ENCODE measurements at places on chromosomes 1 and 21.
A peak's percentile ranks its signal among the peaks of the same experiment; 100 is the strongest.

- no peaks in the 10 kb centered on the region for H3K36me3 ChIP-seq
- H3K4me1 ChIP-seq, result no peaks in the 10 kb centered on the region
- no peak for DNase-seq
- H3K4me3 ChIP-seq, result no peak overlapping the region
Observed at GRCh38 chr1:210087058-210087457, 145.5 kb upstream of the SERTAD4 start.

DNA sequence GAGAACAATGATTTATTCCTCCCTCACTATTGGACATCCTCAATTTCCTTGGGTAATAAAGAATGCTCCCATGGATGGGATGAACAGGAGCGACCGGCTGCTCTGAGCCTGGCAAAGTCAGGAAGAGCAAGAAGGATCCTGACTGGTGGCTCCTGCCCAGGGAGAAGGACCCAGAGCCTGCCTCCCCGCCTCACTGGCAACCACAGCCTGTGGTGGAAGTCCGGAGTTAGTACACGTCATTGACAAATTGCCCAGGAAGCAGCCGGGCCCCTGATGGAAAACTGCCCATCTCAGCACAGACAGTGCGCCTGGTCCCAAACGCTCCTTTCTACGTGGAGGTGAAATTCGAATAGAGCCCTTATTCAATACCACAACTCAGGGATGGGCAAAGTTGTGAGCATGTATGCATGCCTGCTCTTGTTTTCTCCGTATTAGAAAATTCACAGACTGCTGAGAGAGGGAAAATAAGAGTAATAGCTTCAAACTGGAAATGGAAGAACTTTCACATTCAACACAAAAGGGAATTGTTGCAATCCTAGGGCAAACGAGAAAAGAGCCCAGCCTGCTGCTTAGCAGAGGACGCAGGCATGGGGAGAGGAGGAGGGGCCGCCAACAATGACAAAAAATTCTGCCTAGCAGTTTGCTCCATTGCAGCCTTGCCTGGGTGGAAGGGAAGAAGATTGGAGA, 397.1 kb upstream of the VAMP3 start:
- H3K36me3 ChIP-seq, result no peaks in the 10 kb centered on the region
- no peaks in the 10 kb centered on the region for H3K27me3 ChIP-seq
- H3K4me1 ChIP-seq, result no peaks in the 10 kb centered on the region
- no peak overlapping the region for H3K27ac ChIP-seq
- H3K4me3 ChIP-seq, result no peak overlapping the region

DNA sequence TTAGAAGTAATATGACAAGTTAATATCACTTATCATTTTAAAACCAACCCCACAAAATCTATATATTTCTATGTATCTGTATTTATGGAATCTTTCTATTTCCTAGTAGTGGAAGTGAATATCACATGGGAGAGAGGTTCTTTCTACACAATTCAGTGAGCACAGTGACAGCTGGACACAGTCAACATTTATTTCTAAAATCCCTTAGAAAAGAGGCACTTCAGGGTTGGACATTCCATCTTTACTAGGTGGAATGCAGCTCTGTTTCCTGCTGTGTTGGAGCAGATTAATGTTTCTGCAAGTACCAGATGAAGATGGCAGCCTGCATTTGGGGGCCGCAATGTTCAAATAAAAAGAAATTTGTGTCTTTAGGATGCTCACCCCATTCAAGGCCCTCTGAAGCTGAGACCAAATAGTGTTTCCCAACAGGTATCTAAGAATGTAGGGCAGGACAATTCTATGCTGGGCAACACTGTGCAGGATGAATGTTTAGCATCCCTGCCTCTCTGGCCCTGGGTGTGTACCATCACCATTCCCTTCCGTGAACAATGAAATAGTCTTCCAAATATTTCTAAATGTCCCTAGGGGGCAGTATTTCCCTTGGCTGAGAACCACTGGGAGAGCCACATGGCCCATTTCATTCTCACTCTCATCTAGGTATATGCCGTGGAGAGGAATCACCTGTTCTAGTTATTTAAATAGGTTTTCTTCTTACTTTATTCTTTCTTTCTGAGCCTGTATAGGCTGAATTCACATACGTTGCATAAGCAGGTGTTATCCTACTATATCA, 394.8 kb downstream of the PRDM2 start:
- H3K36me3 ChIP-seq, result no peaks in the 10 kb centered on the region
- DNase-seq, result no peak
- H3K27ac ChIP-seq, result no peak overlapping the region

- H3K4me1 ChIP-seq, result peaks cover 11% of the 10 kb centered on the region
- no peak overlapping the region for H3K27ac ChIP-seq
- no peak for DNase-seq
- no peaks in the 10 kb centered on the region for H3K36me3 ChIP-seq
Observed at GRCh38 chr1:8905582-8906191, 27.2 kb upstream of the ENO1 start.

GRCh38 chr1:161187311-161187710, 10.0 kb upstream of the B4GALT3 start:
- H3K4me1 ChIP-seq, result peaks cover 9% of the 10 kb centered on the region
- H3K36me3 ChIP-seq, result peaks cover 15% of the 10 kb centered on the region
- H3K27me3 ChIP-seq, result no peaks in the 10 kb centered on the region
- no peak overlapping the region for H3K4me3 ChIP-seq
- no peak overlapping the region for H3K27ac ChIP-seq

DNA sequence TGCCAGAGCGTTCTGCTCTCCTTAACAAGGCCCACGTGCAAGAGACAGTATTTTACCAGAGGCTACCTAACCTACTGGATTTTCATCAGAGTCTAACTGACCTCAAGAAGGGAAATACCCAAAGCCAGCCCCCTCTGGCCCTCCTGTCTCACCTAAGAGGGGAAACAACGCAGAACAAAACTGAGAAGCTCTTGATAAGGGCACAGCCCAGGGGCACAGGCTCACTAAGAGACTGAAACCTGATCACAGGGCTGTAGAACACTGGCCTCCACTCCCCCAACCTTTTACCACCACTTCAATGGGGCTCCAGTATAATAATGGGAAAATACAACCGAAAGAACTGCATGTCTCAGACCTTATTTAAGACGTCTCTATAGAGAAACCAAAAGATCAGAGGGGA, 449.5 kb upstream of the CAMK1G start:
- no peaks in the 10 kb centered on the region for H3K36me3 ChIP-seq
- H3K4me1 ChIP-seq, result no peaks in the 10 kb centered on the region
- H3K27me3 ChIP-seq, result no peaks in the 10 kb centered on the region
- no peak overlapping the region for H3K4me3 ChIP-seq
- no peak for DNase-seq
- no peak overlapping the region for H3K27ac ChIP-seq

DNA sequence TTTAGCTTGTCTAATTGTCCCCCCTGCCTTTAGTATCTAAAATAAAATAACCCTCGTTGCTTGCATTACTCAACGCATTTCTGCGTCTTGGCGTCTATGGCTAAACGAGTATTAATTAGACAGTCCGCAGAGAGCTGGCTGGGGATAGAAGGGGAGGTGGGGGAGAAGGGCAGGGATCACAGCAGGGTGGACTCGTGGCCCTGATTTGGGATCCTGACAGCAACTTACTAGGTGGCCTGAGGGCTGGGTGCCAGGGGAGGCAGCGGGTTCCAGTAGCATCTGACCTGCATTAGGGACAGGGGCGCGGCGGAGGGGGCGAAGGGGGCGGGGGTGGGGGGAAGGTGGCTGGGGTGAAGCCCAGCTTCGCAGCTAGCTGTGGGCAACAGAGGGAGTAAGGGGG, 1.1 kb upstream of the BACE2 start:
- no peaks in the 10 kb centered on the region for H3K27me3 ChIP-seq
- no peaks in the 10 kb centered on the region for H3K36me3 ChIP-seq

DNA sequence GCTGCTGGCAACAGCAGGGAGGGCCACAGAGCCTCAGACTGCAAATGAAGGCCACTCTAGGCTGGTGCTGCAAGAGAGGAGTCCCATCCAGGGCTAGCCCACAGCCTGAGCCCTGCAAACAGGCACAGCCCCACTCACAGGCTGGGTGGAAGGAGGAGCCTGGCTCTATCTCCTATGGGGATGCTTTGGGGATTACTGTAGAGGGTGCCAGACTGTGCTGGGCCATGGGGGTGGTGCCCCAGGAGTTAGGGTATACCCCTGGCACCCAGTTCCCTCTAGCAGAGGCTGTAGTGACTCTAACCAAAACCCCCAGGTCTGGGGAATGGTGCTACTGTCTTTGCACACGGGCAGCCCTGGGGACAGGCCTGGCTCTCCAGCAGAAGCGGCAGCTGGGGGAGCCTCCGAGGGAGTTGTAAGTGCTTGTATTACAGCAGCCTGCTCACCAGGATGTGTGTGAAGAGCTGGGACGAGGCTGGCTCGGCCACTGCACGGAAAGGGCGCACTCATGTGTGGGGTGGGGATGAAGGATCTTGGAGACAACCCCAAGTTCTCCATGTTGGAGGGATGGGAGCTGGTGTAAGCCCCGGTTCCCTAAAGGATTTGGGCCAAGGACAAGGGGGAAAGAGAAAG, 23.4 kb upstream of the EVA1B start:
- no peak overlapping the region for H3K4me3 ChIP-seq
- H3K4me1 ChIP-seq, result peaks cover 32% of the 10 kb centered on the region
- H3K27me3 ChIP-seq, result no peaks in the 10 kb centered on the region
- H3K36me3 ChIP-seq, result peaks cover 85% of the 10 kb centered on the region
- no peak overlapping the region for H3K27ac ChIP-seq

- H3K27ac ChIP-seq, result no peak overlapping the region
- H3K4me1 ChIP-seq, result peaks cover 81% of the 10 kb centered on the region
- H3K36me3 ChIP-seq, result peaks cover 6% of the 10 kb centered on the region
- DNase-seq, result peak; percentile 50
- H3K4me3 ChIP-seq, result no peak overlapping the region
- peaks cover 3% of the 10 kb centered on the region for H3K27me3 ChIP-seq
Observed at GRCh38 chr1:32336963-32337675, 1.1 kb upstream of the MARCKSL1 start.

- H3K36me3 ChIP-seq, result no peaks in the 10 kb centered on the region
- no peaks in the 10 kb centered on the region for H3K27me3 ChIP-seq
- no peaks in the 10 kb centered on the region for H3K4me1 ChIP-seq
- H3K27ac ChIP-seq, result no peak overlapping the region
- no peak for DNase-seq
Observed at GRCh38 chr1:20322081-20322824, 31.6 kb downstream of the VWA5B1 start.

- peak overlapping the region; percentile 83 for H3K27ac ChIP-seq
- no peaks in the 10 kb centered on the region for H3K27me3 ChIP-seq
- peaks cover 41% of the 10 kb centered on the region for H3K4me1 ChIP-seq
- peaks cover 23% of the 10 kb centered on the region for H3K36me3 ChIP-seq
Observed at GRCh38 chr21:44962403-44962966, 22.7 kb downstream of the SLX9 start.

DNA sequence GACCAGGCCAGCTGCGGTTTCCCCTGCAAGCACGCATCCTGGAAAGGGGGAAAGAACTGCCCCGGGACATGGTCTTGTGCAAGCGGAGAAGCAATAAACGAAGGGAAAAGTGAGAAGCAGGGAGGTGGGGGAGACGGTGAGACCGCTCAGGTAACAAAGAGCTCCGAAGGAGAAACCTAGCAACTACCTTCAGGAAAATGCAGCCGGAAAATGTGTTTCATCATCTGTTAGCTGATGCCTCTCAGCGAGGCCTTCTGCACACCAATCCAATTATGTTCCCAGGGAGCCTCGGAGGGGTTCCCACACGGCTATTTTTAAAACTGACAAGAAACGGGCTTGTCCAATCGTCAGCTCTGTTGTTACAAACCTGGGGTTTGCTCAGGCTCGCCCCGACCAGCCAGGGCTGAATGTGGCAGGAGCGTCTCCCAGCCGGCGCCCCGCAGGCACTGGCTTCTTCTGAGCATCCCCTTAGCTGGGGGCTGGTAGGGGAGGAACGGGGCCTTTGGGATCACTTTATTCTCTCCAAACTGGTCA, 3.4 kb downstream of the RIPK4 start:
- H3K27ac ChIP-seq, result peak overlapping the region; percentile 92
- H3K27me3 ChIP-seq, result peaks cover 96% of the 10 kb centered on the region
- peak overlapping the region; percentile 20 for H3K4me3 ChIP-seq
- peak; percentile 59 for DNase-seq
- no peaks in the 10 kb centered on the region for H3K36me3 ChIP-seq
